ENCODE measurements at places on chromosomes 7 and 10.

- DNase-seq = no peak
Observed at GRCh38 chr7:85000735-85001350, 186.0 kb downstream of the SEMA3D start.

DNA sequence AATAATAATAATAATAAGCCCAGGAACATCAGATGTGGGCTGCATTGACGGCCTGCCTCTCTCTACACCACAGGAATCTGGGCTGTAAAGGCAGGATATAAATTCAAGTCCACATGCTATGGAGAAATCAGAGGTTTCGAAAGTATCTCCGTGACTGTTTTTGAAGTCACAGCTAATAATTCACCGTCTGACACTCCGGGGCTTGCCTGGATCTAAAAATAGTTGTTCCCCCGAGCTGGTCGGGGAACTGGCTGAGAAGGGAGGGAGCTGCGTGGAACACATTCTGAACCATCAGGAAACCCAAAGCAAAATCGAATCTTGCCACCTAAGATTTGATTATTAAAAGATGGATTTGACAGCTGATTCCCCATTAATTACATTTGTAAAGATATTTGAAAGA, 35.4 kb downstream of the KLF6 start:
- DNase-seq = no peak

DNA sequence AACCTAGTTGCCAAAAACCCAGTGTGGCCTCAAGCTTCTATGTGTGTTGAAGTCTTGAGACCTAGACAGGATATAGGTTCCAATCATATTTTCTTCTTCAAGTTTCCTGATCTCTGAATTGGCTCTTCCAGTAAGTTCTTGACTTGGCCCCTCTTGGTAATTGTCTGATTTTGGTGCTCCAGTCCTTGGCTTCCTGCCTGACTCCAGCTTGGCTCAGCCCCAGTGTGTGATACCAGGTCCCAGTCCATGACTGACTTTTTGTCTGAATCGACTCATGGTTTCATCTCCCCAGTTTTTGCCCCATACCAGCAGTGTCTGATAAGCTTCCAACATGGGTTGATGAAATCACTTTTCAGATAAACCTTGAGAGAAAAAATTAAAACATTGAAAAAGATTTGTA, 72.3 kb downstream of the FAS start:
- DNase-seq = no peak

DNA sequence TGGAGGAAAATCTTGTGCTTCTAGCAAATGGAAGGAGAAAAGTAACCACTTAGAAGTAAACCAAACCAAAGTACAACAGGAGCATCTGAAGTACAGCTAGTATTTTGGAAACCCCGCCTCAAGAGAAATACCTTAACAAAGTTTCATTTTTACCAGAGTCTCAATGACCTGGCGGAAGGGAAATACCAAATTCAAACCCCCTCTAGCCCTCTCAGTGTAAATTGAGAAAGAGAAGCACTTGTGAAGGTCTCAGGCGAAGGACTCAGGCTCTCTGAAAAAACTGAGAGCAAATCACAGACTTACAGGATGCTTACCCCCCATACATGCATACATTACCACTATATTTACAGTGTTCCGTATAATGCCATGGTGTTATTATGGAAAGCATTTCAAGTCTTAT, 70.1 kb downstream of the ZPBP start:
- DNase-seq = no peak

DNA sequence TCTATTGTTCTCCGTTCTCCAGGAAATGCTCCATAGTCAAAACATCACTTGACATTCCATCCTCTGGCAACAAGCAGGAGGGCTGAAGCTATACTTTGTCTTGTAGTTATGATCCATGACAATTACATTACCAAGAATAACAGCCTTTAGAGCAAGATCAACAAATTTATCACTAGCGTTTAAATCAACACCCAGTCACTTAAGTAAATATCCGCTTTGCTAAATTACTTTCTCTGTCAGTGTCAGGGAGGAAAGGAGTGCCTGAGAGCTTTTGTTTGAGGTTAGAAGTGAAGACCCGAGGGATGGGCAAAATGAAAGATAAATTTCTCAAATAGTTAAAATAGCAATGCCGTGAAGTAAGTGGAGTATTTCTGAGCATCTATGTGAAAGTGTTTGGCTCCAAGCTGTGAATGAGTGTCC, 236.1 kb upstream of the BMPER start:
- no peak for DNase-seq

DNA sequence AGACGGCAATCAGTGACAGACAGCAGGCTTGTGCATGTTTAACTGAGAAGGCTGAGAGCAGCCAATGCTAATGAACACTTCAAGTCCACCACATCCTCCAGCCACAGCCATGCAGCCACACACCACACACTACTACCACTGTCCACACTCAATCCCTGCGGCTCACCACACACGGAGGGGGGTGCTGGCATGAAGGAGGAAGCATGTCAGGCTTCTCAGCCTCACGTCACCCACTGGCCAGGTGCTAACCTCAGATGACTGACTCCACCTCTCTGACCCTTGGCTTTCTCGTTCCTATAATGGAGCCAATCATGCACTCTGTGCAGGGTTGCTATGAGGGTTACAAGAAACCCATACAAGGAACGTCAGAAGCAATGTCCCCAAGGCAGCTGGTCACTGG, 165.4 kb upstream of the RNF32 start:
- no peak for DNase-seq

- peak; percentile 58 for DNase-seq
Observed at GRCh38 chr7:150983893-150984368, 5.8 kb upstream of the KCNH2 start.

GRCh38 chr10:111204838-111205237, 128.0 kb downstream of the ADRA2A start:
- no peak for DNase-seq

DNA sequence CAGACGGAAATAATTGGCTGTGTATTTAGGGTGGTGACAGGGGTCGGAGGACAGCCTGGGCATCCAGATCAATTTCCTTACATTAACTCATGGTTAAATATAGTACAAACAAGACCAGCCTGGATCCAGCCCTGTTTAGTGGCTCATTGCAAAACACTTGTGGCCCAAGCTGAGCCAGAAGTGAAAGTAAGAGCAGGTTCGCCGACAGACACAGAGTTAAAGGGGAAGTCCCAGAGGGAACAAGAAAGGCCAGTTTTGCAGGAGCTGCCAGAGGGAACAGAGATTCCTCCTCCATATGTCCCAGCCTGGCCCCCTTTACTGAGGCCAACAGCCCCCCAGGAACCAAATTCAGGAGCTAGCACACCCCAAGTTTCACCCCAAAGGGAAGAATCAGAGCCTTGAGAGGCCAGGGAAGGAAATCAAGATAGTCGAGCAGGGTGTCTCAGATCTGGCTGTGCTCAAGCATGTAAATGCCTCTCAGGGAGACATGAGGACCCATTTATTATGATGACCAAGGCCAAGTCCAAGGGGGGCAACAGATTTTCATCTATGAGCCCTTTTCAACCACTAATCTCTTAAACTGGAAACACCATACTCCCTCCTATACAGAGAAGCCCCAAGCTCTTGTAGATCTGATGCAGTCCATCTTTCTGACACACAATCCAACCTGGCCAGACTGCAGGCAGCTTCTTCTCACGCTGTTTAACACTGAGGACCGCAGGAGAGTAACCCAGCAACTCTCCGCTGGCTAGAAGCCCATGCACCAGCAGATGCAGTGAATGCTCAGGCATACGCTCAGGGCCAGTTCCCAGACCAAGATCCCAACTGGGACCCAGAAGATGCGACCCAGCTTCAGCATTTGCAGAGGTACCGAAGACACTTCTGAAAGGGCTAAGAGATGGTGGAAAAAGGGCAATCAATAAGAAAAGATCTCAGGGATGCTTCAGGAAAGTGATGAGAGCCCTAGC, 15.9 kb upstream of the ADCK2 start:
- no peak for DNase-seq

DNA sequence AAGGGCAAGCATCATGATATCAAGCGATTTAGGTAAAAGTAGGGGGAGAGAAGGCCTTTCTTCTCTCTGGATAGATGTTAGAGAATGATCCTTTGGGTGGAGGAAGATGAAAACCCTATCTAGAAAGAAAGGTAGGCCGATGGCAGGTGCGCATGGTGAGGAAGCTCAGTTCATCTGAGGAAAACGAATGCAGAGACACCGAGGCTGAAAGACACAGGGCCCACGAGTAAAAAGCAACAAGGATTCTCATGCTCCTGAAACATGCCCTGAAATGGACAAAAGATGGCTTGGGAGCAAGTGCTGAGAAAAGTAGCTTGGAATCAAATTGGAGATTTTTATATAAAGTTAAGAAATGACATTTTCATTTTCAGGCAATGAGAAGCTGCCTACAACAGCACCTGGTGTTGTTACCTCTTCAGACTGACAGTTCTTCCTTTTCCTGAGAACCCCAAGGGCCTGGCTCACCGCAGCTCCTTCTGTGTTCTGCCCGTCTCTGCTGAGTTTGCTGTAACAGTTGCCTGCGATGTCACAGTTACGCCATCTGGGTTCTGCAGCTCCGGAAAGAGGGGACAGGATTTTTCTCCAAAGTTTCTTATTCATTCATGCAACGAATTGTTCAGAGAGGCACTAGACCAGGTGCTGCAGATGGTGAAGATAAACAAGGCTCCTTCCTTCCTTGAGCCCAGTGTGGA, 402.0 kb upstream of the KLF6 start:
- no peak for DNase-seq

DNA sequence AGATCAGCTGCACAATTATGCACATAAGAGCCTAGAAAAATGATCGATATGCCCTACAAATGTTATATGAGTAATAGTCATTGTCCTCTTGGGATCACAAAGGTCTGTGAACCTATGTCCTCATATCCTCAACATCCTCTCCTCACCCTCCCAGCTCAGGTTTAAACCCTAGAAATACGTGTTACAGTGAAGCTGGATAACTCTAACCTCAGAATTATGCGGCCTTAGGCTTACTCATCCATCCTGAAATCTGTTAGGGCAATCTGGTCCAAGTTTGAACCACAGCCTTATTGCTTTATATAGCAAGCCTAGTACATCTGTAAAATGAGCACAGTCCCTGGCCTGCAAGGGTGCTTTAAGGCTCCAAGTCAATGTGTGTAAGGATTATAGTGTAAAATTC, 84.2 kb upstream of the FRMD4A start:
- peak; percentile 62 for DNase-seq

DNA sequence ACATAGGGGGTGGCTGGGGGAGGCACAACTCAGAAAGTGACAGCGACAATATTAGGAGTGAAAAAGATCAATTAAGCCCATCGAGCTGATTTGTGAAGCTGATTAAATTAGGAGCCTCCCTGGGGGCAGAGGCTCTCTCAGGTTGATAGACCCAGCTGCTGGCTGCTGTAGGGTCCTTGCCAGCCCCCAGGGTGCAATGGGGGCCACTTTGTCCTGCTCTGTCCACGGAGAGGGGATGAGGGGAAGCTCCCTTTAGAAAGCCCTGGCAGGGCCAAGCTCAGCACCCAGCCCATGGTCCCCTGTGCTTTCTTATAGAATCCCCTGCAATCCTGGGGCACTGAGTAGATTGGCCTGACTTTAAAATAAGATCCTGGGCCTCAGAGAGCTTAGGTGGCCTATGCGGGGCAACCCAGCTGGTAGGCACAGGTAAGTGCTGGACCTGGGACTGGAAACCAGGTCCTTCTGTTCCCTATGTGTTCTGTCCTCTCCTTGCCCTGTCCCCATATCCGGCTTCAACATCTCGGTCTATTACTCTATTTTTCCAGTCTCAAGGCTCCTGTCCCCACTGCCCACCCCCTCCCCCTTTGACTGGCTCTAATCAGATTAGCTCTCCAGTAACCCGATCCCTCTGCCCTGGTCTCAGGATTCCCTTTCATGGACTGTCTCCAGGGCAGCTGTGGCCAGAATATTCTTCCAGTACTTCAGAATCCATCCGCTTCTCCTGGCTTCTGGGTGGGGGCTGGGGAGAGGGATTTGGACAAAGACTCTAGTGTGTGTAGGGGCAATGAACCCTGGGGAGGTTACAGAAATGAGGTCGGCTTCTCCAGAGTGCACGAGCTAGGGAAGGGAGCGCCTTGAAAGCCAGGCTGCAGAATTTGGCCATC, 259.6 kb downstream of the RPS24 start:
- no peak for DNase-seq

DNA sequence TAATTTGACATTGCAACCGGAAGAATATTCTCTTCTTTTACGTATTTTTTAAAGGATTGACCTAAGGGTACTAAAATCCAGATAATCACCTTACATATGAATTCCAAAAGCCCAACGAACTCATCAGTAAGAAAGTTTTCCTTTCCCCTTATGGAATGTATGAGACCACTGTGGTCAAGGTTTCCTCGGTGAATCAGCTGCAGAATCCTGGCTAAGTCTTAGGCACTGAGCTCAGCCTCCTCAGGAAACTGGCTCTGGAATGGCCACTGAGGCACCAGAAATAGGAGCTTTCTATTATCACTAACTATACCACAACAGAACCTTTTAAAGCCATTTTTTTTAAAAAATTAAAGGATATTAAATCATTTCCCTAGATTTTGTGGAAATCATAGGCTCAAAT, 21.0 kb downstream of the SVIL start:
- no peak for DNase-seq

DNA sequence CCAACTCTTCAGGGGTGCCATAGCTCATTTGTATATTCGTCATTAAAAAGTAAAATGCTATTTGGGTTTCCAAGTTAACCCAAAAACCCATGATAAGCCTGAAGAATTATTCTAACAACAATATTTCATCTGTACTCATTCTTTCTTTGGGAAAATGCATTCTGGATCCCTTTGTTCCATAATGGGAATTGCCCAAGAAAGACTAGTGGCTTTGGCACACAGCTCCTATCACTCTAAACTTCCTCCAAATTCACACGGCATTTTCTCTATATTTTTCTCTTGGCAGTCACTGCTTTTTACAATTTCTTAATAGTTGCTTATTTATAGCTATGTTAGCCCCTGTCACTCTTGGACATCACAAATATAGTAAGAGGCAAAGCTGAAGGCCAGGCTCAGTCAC, 29.1 kb downstream of the CHCHD3 start:
- DNase-seq = no peak

GRCh38 chr7:139691253-139691781, 86.5 kb downstream of the HIPK2 start:
- peak; percentile 69 for DNase-seq

- DNase-seq = no peak
Observed at GRCh38 chr10:5779730-5780129, 33.5 kb downstream of the GDI2 start.

- peak; percentile 79 for DNase-seq
Observed at GRCh38 chr10:97210543-97210960, 24.8 kb upstream of the SLIT1 start.

DNA sequence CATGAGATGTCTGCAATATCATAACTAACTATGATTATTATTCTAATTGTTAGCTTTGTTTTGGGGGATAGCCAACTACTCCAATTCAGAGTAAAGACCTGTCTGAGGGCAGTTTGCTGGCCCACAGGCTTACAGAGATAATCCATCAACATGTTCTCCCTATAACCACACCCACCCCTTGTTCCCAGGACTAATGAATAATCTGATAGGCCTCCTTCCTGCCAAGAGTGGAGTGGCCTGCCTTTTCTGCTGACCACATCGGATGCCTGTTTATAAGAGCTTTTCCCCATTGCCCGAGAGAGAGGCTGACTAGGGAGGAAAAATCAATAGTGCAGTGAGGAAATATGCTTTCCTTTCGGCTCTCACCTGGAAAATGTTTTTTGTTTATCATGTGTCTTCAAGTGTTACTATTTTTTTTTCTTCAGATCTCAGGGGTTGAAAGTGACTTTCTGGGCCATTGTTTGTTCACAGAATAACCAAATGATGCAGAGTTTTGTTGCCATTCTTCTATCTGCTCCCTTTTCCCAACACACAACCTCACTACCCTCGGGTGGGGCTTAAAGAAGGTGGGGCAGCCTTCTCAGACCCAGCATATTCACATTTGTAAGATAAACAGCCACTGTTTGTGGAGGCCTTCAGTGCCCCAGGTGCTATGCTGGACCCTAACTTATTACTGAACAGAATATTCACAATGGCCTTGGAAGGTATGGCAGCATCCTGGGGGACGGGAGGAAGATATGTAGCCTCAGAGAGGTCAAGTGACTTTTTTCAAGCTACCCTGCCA, 38.4 kb downstream of the PLPP4 start:
- no peak for DNase-seq
